ENCODE measurements at places on chromosomes 16 and 17.
A peak's percentile ranks its signal among the peaks of the same experiment; 100 is the strongest.

GRCh38 chr16:63695347-63695746 is 1426.5 kb downstream of the CDH11 start:
- DNase-seq: no peak

GRCh38 chr16:60299241-60299776 is 1565.2 kb upstream of the GOT2 start:
- DNase-seq: no peak

DNA sequence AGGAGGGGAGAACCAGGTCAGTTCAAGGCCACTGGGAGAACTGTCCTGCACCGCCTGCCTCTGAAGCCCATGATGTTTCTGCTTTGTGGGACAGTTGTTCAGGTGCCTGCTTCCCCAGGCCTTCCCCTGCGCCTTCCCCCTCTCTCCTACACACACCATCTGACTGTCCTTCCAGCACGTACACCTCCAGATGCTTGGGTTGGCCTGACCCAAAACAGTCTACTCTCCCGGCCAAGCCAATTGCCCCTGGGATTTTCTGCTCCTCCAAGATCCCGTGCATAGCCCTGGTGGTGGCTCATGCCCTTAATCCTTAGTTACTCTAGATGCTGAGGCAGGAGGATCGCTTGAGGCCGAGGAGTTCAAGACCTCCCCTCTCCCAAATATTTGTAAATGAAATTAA is 684 bp upstream of the RSAD1 start:
- DNase-seq: no peak

- peak; percentile 4 for DNase-seq
Measured at GRCh38 chr16:71499775-71500364, 10.7 kb upstream of the ZNF19 start.

- no peak for DNase-seq
Measured at GRCh38 chr17:13728781-13729180, 127.1 kb upstream of the HS3ST3A1 start.

GRCh38 chr17:76136276-76137000 is 4.6 kb downstream of the FOXJ1 start:
- DNase-seq: no peak

GRCh38 chr17:42027590-42027889 is 7.7 kb downstream of the NKIRAS2 start:
- DNase-seq: no peak

DNA sequence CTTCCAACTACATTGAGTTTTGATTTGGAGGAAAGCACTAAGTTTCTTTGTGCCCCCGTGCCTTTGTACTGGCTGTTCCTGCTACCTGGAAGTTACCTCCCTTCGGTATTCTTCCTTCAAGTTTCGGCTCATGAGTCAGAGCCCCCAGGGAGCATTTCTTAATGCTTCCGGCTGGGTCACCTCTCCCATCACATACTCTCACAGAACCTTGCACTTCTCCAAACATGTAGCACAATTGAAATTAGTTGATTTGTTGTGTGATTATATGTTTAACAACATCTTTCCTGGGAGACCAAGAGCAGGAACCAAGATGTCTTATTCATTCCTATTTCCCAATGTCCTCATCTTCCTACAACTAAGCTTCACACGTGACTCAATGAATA is 158.6 kb upstream of the CDH5 start:
- DNase-seq: no peak

- no peak for DNase-seq
Measured at GRCh38 chr17:34847938-34848337, 113.3 kb downstream of the CCT6B start.

- DNase-seq: no peak
Measured at GRCh38 chr17:45291171-45291805, 25.5 kb downstream of the MAP3K14 start.

- no peak for DNase-seq
Measured at GRCh38 chr17:55763856-55764255, 13.0 kb downstream of the PCTP start.

GRCh38 chr17:34370376-34370996 is 7.5 kb upstream of the CCL1 start:
- DNase-seq: no peak

- DNase-seq: peak; percentile 70
Measured at GRCh38 chr16:85898521-85899442, at the start of gene IRF8. Gene IRF8 (plus strand): TSS chr16:85899162. CDS start chr16:85903016, 3,854 bp downstream.

GRCh38 chr17:57373048-57373447 is 116.7 kb downstream of the MSI2 start:
- DNase-seq: no peak

- no peak for DNase-seq
Measured at GRCh38 chr17:39167476-39167875, 1.5 kb upstream of the ARL5C start.

GRCh38 chr17:78567991-78568390 is 9.2 kb downstream of the DNAH17 start:
- no peak for DNase-seq

- peak; percentile 29 for DNase-seq
Measured at GRCh38 chr17:48878920-48879898, 13.4 kb upstream of the ATP5MC1 start.

GRCh38 chr16:87832741-87833502 is 36.4 kb downstream of the SLC7A5 start:
- no peak for DNase-seq

DNA sequence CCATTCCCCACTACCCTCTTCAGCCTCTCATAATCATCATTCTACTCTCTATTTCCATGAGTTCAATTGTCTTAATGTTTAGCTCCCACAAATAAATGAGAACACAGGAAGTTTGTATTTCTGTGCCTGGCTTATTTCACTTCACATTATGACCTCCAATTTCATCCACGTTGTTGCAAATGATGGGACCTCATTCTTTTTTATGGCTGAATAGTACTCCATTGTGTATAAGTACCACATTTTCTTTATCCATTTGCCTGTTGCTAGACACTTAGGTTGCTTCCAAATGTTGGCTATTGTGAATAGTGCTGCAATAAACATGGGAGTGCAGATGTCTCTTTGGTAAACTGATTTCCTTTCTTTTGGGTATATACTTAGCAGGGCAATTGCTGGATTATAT is 42.3 kb downstream of the ERCC4 start:
- DNase-seq: no peak

- no peak for DNase-seq
Measured at GRCh38 chr17:59387351-59388068, 56.1 kb downstream of the YPEL2 start.

DNA sequence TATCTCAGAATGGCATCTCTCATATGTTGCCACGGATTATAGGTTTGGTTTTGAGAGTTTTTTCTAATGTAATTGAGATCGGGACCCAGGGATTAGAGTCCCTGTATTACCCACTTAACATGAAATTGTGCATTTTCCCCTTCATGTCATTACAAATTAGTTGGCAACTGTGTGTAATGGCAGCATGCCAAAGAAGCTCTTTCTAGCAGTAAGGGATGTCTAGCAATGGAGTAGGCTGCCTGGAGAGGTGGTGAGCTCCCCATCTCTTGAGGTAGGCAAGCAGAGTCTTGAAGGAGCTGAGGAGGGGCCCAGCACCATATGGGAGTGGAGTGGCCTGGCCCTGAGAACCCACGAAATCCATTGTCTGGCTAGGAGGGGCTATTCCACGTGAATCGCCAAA is 10.0 kb upstream of the KATNB1 start:
- DNase-seq: no peak

DNA sequence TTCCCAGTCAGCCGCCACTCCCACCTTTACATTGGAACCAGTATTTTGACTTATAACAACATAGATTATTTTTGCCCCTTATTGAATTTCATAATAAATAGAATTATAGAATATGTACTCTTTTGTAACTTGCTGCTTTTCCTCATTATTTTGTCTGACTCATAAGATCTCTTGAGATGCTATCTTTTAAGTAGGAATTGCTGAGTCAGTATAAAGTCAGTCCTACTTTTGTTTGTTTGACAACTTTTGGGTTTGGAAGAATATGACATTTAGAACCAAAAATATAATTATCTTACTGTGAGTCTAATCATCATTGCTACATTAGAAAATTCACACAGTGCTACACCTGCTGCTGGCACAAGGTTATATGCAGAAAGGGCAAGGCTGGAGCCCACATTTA is 69.7 kb downstream of the STXBP4 start:
- DNase-seq: no peak

- DNase-seq: no peak
Measured at GRCh38 chr16:74296104-74296431, 546 bp upstream of the PSMD7 start.

DNA sequence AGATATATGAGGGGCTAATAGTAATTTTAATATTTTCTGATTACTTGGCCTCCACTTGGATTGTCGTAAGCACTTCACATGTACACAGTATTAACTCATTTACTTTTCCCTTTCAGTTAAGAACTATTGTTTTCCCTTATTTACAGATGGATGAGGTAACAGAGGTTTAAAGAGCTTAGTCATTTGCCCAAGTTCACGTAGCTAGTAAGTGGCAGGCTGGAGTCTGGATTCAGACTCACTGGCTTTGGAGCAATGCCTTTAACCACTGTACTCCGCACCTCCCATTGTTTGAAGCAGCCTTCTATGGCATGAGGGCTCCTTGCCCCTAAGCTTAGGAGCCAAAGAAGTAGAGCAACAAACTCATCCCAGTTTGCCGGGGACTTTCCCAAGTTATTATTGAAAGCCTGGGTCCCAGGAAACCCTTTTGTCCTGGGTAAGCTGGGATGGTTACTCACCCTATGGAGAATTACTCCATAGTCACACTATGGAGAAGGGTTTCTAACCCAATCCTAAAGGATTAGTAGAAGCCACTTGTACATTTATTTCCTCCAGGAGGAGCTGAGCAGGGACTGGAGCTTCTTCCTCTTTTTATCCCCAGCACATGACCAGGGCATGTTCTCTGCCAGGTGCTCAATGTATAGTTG is 12.3 kb downstream of the FOXL1 start:
- no peak for DNase-seq

GRCh38 chr17:66769911-66770310 is 65.0 kb upstream of the CACNG5 start:
- DNase-seq: no peak

DNA sequence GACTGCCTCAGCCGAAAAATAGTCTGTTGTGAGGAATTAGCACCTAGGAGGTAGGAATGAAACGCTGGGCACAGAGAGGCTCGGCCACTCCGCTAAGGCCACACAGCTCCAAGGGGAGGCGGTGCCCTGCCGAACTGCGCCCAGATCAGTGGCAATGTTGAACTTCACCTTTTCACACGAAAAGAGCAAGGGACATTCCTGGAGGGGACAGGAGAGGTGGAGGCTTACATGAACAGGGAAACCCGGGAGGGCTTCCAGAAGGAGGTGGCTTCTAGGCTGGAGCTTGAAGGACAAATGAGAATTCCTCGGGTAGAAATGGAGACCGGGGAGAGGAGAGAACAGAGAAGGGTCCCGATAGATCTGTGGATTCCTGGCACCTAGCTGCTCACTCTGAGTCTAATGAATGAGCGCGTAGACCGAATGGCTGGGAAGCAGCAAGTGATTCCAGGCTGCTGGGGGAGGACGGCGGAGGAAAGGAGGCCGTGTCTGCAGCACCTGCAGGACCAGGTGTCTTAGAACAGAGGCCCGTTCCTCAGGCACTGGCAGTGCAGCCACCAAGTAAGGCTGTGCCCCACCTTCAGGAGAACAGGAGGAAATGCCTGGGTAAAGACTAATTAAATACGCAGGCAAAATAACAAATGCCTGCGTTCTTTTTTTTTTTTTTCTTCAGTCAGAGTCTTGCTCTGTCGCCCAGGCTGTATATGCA is 722 bp upstream of the SLC38A10 start:
- DNase-seq: no peak

DNA sequence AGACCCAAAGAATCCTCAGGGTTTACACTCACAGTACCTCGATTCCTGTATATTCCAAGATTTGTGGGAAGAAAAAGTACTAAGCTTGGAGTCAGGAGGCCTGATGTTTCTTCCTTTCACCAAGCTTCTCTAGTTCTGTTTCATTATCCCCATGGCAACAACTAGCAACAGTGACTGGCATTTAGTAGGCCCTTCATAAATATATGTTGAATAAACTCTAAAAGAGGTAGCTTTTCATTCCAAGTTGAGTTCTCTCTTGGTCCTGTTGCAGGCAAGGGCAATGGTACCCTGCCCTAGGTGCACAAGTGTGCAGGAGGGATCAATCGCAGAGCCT is 527 bp upstream of the UBE2Z start:
- DNase-seq: no peak

- no peak for DNase-seq
Measured at GRCh38 chr17:50218771-50219315, 17.4 kb upstream of the COL1A1 start.

DNA sequence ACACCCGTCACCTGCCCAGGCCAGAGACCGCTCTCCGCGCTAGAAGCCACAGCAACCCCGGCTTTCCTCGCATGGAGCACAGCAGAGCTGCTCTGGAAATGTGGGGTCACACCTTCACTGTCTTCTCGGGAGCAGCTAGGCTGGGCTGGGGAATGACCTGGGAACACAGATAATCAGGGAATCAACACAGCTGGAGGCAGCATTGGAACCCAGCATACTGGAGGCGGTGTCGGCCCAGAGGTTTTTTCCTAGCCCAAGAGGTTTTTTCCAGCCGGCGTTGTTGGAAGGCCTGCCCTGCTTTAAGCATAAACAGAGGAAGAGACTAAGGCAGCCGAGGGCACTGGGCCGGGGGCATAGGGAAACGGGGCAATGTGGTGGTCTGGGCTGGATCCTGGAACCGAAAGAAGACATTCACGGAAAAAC is 791 bp upstream of the PLD6 start:
- no peak for DNase-seq

- no peak for DNase-seq
Measured at GRCh38 chr17:74452033-74452840, 14.2 kb upstream of the CD300A start.

DNA sequence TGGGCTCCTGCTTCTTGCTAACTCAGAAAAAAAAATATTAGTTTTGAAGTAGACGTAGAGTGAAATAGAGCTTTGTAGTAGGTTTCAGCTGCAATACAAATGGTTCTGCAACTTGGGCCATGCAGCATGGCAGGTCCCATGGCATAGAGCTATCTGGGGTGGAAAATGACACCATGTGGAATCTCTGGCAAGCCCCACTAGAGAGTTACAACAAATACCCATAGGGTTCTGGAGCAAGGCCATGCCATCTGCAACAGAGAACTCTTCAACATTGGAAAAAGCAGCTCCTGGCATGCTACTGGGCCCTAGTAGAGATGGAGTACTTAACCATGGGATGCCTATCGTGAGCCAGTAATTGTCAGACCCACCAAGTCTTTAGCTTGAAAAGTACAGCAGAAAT is 25.3 kb upstream of the RBBP6 start:
- DNase-seq: no peak

GRCh38 chr17:2697611-2698162 is 13.9 kb downstream of the CLUH start:
- DNase-seq: no peak

GRCh38 chr17:80923211-80924110 is 68.2 kb upstream of the CHMP6 start:
- no peak for DNase-seq

GRCh38 chr17:71902894-71903506 is 217.8 kb upstream of the SOX9 start:
- no peak for DNase-seq

DNA sequence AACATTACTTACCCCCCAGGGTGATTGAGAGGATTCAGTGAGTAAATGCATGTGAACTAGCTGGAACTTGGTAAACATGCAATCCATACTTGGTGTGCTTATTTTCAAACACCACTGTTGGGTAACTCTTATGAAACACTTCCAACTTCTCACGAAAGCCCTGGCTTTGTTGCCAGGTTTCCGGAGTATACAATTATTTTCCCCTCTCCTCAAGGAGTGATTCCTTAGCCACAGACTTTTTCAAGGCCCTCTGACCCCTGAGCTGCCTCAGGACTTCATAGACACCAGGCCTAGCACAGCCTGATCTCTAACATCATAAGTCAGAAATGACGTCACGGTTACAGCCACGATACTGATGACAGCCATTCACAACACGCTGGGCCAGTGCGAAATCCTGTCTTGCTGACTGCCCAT is 27.6 kb downstream of the HSD17B2 start:
- no peak for DNase-seq

Data from stimulated activated CD8-positive, alpha-beta memory T cell treated with anti-CD3 and anti-CD28 coated beads, Interleukin-7, amount 100 ng/mL, for 48 hours (primary cell).